Activated T-helper 1 cell treated with anti-CD3 and anti-CD28 coated beads, Interleukin-2, amount 50 U/mL, for 16 hours (primary cell): ENCODE measurements at places on chromosomes 2 and 18.

DNA sequence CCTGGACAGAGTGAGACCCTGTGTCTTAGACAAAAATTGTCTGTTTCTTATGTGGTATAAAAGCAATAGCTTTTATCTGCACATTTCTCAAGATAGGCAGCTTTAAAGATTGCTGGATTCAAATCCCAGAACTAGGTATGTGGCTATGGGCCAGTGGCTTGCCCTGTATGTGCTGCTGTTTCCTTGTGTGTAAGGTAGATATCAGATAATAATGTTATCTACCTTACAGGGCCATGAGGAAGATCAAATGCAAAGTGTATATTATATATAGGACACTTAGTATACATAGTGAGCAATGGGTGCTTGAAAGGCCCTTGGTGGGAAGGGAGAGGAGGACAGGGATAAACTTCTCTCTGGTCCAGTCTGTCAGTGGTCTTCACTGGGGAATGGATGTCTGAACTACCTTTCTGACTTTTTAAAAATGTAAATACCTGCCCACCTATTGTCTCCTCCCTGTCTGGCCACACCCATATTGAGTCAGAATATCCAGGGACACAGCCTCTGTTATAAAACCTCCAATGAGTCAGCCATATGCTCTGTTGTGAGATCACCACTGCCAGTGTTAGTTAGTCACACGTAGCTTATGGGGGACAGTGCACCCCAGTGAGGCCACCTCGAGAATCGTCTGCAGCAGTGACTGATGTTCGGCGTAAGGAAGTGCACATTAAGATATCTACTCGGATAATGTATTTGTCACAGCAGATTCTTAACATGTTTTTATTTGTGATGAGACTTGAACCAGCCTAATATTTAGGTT, 383.4 kb downstream of the PTPRM start:
- DNase-seq: no peak

GRCh38 chr2:170365686-170366085, 187.7 kb downstream of the MYO3B start:
- DNase-seq: no peak

GRCh38 chr2:241637795-241638660, 535 bp downstream of the ATG4B start:
- DNase-seq: no peak

GRCh38 chr2:200128296-200128695, 172.9 kb downstream of the MAIP1 start:
- DNase-seq: no peak

DNA sequence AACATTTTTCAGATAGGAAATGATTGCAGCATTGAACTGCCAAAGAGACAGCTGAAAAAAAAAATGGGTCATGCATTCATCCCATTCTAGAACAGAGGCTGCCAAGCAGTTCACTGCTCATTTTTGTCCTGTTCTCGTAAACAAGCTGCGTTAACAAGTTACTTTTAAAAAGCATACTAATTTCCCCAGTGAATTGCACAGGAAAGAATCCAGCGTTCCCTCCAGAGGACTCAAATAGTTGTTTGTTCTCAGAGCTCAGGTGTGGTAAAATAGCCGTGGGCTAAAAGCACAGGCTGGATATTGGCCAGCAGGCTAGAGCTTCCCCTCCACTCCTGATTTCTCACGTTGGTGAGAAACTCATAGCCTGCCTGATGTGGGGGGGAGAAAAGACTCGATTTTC, 76.1 kb upstream of the AQP4 start:
- DNase-seq: no peak

GRCh38 chr2:118881490-118882129, 34.2 kb upstream of the EN1 start:
- DNase-seq: peak; percentile 31

GRCh38 chr2:15846626-15847025, 93.7 kb upstream of the MYCN start:
- DNase-seq: no peak

GRCh38 chr18:57089702-57090101, 57.2 kb upstream of the BOD1L2 start:
- no peak for DNase-seq

GRCh38 chr2:176088048-176088936, 4.2 kb upstream of the HOXD13 start:
- no peak for DNase-seq

GRCh38 chr2:239745386-239746227, 279.5 kb downstream of the NDUFA10 start:
- DNase-seq: no peak
